SK-N-DZ (cell line): ENCODE measurements at places on chromosomes 13 and 19.

- DNase-seq = no peak
Measured at GRCh38 chr19:41309180-41310032, 566 bp upstream of the CCDC97 start.

- peak; percentile 62 for DNase-seq
Measured at GRCh38 chr13:91946498-91947070, 548.2 kb downstream of the GPC5 start.

GRCh38 chr19:35146746-35147459 lies 3.8 kb downstream of the FXYD7 start:
- no peak for DNase-seq

DNA sequence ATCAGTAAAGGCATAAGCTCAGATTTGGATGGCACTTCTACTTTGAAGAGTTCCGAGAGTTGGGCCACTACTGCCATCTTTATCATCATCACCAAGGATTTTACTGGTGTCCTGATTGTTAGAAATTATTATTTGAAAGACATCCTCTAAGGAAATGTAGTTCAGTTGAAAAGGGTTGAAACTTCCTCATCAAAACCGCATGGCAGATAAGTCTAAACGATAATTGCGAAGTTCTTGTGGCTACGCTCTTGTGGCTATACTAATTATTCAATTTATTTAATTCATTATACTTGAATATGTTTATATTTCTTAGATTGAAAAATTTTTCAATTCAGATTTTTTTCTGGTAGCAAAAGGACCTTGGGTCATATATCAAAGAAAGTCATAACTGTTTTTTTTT lies 22.4 kb downstream of the TNFRSF19 start:
- DNase-seq = no peak

GRCh38 chr19:47755065-47755761 lies 9.9 kb downstream of the NOP53 start:
- no peak for DNase-seq

DNA sequence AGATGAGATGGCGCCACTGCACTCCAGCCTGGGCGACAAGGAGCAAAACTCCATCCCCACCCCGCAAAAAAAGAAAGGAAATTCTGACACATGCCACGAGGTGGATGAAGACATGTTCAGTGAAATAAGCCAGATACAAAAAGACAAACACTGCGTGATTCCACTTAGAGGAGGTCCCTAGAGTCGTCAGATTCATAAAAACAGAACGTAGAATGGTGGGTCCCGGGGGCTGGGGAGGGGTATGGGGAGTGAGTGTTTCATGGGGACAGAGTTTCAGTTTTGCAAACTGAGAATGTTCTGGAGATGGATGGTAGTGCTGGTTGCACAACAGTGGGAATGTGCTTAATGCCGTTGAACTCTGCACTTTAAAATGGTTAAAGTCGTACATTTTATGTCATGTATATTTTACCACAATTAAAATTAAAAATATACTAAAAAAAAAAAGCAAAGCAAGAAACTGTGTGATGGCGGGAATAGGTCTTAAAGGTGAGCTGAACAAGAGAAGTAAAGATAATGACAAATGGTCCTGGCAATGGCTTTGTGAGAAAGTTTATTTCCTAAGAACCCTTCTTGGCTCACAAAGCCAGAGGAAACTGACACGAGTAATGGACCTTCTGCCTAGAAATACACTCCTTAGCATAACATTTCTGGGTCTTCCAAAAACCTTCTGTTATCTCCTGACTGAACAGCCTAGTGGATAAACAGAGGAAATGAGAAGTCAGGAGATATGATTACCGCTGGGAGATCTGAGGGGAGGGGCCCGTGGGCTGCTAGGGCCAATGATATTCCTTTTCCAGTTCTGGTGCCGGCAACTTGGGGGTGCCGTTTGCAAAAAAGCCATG lies 4.2 kb upstream of the SPC24 start:
- DNase-seq = no peak

DNA sequence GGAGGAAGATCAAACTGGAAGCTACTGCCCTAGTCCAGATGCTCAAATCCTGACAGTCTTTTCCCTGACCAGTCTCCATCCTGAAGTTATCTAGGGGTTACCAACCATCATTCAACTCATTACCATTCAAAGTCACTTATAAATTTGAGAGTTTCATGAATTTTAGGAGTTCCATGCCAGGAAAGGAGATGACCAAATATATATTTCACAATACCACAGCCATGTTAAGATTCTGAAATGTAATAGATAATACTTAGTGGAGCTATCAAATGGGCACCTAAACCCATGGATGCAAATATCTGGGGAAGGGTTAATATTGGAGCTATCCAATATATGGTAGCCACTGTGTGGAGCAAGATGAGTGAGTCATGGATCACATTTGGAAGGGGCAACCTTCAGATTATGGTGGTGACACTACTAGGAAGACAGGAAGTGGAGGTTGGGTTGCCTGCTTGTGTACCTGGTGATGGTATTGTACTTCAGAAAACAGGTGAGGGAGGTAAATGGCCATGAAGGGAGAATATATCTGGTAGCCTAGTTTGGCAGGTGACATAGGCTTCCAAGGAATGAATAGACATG lies 18.7 kb downstream of the ZNF586 start:
- no peak for DNase-seq

- no peak for DNase-seq
Measured at GRCh38 chr13:32036126-32036695, 4.6 kb downstream of the FRY start.

- DNase-seq = no peak
Measured at GRCh38 chr19:29121684-29122083, 91.3 kb downstream of the UQCRFS1 start.

DNA sequence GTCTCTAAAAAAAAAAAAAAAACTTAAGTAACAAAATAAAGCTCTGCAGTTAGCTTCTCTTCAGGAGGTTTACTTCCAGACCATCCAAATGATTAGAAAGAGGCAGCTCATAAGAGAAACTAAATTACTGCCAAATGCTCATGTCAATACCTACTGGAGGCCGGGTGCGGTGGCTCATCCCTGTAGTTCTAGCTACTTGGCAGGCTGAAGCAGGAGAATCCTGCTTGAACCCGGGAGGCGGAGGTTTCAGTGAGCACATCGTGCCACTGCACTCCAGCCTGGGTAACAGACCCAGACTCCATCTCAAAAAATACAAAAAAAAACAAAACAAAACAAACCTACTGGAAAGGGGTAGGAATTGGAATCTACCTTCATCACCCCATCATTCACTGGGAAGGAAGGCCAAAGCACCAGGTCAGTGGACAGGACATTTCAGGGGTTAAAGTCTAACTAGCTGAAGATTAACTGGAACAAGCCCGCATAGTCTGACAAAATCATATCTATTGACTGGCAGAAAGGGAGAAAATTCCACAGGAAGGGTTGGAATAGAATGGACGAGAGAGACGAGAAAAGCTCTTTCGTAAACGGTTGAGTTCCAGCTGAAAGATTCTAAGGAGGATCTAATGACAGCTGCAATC lies 1.3 kb downstream of the ZFP14 start:
- DNase-seq = no peak

GRCh38 chr13:49571299-49572240 lies 13.8 kb downstream of the RCBTB1 start:
- DNase-seq = no peak

- DNase-seq = no peak
Measured at GRCh38 chr13:100230769-100231149, 141.9 kb downstream of the PCCA start.

DNA sequence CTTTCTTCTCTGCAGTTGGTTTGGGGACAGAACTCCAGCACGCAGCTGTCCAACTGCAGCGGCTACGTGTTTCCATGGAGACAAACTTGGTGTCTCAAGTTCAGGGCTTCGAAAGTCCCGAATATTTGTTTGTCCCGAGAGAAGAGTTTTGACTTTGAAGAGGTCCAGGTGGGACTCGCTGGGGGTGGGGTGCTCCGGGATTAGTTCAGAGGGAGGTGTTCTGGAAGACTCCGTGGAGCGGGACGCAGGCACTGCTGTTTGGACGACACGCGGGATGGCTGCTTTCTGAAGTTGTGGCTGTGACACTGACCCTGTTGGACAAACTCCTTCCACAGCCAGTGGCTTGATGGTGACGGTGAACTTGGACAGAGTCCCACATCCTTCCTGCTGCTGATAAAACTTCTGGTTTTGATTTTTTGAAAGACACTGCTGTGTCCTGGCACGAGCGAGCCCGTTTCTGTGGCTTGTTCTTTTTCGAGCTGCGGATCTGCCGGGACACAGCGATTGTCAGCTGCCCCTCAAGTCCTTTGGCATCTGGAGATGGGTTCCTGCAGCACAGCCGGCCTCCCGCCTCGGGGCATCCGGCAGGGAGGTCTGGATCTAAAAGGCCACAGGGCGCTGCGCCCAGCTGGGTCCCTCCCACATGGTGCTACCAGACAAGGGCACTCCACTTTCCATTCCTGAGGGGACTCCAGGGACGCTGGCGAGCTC lies 15.9 kb upstream of the RANBP3 start:
- no peak for DNase-seq

DNA sequence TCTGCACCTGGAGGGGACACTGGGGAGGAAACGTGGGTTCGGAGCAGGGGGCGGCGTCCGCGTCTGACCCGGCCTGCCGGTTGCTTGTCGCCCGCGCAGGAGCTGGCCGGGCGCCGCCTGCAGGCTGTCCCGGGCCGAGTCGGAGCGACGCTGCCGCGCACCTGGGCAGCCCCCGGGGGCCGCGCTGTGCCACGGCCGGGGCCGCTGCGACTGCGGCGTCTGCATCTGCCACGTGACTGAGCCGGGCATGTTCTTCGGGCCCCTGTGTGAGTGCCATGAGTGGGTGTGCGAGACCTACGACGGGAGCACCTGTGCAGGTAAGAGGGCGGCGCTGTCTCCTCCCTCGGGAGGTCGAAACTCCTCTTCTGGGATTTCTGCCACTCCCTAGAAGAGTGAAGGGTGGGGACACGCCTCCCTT lies 1.3 kb downstream of the ITGBL1 start:
- no peak for DNase-seq

DNA sequence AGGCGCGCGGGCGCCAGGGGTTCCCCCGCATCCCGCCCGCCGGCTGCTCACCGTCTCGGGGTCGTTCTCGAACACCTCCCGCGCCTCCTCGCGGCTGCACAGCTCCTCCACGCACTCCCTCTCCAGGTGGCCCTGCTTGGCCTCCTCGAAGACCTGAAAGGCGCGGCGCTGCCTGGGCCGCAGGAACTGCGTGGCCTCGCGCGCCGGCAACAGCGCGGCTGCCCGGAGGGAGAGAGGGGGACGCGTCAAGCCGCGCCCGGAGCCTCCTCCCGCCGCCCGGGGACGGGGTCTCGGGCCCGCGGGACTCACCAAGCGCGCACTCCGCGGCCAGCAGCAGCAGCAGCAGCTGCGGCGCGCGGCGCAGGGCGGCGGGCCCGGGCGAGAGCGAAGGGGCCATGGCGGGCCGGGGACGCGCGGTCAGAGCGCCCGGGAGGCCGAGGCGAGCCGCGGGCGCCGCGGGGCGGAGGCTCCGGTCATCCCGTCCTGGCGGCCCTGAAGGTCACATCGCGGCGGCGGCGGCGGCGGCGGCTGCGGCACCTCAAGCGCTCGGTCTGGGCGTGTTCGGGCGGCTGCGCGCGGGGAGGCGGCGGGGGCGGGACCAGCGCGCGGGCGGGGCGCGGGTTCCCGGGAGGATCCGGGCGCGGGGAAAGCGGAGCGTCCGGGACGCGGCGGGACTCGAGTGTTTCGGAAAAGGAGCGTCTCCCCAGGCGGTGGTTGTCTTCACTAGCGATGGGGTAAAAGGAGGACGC lies at the start of gene GAS6:
GAS6 (minus strand) TSS at position 553 of the 749 bp plus-strand sequence; CDS start at position 397, 156 bp downstream.
- no peak for DNase-seq

DNA sequence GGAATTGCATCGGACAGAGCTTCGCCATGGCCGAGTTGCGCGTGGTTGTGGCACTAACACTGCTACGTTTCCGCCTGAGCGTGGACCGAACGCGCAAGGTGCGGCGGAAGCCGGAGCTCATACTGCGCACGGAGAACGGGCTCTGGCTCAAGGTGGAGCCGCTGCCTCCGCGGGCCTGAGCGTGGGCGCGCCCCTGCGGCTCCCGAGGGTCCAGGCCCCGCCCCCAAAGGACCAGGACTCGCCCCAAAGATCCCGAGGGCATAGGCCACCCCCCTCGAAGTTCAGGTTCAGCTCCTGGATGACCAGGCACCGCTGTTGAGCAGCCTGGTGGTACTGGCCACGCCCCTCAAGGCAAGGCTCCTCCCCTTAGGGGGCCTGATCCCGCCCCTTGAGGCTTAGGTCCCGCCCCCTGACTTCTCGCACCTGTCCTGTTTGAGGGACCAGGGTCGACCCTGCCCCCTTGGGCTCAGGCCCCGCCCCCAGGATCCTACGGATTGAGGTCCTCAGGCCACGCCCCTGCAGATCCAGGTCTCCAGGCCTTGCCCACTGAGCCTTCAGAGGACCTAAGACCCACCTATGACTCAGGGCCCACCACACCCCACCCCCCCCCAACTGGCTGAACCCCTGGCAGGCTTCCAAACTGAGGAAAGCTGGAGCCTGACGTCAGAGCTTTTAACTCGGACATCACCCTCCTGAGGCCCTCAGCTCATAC lies 43.1 kb downstream of the CYP4F22 start:
- peak; percentile 20 for DNase-seq

DNA sequence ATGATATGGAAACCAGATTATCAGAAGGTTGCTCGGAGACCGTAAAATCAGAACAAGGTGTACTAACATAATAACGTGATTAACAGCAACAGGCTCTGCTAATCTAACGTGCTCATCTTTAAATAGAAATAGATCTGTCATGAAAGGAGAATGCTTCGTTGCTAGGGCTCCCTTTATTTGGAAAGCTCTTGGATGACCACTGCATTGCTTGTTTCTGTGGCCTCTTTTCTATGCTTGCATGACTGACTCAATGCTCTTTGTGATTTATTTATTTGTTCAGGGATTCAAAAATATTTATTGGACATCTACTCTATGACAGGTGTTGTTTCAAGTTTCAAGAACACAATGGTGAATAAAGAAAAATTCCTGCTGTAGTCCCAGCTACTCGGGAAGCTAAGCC lies 22.3 kb upstream of the ZDHHC20 start:
- no peak for DNase-seq

DNA sequence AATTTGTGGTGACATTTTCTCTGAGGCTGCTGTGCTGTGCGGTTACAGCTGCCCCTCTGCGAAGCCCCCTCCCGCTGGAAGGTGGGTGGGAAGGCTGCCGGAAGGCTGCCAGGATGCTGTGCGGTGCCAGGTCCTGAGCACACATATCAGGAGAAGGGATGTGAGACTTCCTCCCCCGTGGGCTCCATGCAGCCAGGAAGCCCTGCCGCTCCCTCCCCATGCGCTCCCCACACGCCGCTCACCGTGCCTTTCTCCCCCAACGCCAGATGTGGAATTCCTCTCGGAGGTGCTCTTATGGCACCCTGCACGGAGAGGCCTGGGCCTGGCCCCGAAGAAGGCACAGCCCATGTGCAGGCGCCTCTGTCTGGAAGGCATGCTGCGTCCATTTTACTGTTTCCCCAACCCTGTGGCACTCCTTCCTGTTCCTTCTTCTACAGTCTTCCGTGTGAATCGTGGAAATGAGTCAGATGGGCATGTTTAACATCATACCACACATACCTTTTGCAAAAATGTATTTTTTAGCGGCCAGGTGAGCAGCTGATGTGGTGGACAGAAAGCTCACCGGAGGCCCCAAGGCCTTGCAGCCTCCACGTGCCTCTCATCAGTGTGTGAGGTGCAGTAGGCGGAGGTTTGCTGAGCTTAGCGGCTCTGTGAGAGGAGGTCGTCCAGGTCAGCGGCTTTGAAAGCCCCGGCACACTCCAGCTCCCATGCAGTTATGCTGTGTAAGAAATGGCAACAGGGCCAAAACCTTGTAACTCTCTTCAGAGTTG lies 88.0 kb downstream of the ATP11A start:
- no peak for DNase-seq

- DNase-seq = no peak
Measured at GRCh38 chr13:113934576-113934975, 39.3 kb downstream of the C13orf46 start.
